Posterior vena cava (tissue), 2 donors: ENCODE measurements at places on chromosomes 2 and 18. TPM values are rescaled to one million over a fixed set of nuclear protein-coding genes. Genes with fewer than 3 reads are reported as not detected.

DNA sequence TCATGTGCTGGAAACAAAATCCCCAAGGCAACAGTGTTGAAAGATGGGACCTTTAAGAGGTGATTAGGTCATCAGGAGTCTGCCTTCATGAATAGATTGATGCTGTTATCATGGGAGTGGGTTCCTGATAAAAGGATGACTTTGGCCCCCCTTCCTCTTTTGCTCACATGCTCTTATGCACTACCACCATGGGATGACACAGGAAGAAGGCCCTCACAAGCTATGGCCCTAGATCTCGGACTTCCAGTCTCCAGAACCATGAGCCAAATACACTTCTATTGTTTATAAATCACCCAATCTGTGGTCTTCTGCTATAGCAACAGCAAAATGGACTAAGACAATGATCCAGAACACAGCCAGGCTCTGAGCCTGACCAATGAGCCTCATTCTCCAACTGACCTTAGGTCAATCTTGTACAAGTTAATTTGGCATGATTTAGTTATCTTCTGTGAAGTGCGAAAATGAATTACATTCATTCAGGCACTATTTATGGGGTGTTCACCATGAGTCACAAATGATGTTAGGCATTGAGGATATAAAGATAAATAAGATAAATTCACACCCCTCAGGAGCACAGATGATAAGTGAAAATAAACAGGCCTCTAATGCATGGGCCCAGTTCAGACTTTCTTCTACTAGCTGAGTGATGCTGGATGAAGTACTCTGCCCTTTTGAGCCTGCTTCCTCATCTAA, 37.7 kb upstream of the NT5C1B start:
- no peak for DNase-seq

GRCh38 chr2:12303181-12304030, 413.3 kb upstream of the TRIB2 start:
- DNase-seq = no peak

DNA sequence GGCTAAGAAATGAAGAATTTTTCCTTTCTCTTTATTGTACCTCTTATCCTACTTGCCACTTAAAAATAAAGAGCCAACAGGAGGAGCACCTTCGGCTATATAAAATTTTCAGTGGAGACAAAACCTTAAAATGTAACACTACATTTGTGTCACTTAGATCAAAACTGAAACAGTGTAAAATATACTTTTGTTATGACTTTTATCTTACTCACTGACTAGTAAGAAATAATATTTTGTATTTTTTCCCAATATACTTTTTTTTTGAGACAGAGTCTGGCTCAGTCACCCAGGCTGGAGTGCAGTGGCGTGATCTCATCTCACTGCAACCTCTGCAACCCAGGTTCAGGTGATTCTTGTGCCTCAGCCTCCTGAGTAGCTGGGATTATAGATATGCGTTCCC, 28.3 kb downstream of the KCNJ13 start:
- no peak for DNase-seq

DNA sequence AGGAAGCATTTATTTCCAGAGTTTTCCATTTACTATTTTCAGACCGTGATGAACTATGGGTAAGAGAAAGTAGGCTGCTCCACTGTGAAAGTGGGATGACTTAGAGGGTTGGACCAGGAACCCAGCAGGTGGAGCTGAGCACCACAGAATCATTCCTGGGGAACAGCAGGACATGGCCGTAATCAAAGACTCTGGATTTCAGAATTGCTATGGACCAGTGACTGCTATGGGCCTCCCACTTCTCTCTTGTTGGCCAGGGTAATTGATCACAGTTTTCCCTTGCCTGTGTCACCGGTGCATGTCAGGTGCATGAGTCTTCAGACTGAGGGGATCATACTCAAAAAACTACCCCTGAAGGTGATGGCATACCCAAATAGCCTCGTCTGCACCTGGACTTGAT, 90.6 kb upstream of the GPC1 start:
- DNase-seq = peak; percentile 14

GRCh38 chr18:40437517-40437916, 1517.5 kb upstream of the PIK3C3 start:
- DNase-seq = no peak

DNA sequence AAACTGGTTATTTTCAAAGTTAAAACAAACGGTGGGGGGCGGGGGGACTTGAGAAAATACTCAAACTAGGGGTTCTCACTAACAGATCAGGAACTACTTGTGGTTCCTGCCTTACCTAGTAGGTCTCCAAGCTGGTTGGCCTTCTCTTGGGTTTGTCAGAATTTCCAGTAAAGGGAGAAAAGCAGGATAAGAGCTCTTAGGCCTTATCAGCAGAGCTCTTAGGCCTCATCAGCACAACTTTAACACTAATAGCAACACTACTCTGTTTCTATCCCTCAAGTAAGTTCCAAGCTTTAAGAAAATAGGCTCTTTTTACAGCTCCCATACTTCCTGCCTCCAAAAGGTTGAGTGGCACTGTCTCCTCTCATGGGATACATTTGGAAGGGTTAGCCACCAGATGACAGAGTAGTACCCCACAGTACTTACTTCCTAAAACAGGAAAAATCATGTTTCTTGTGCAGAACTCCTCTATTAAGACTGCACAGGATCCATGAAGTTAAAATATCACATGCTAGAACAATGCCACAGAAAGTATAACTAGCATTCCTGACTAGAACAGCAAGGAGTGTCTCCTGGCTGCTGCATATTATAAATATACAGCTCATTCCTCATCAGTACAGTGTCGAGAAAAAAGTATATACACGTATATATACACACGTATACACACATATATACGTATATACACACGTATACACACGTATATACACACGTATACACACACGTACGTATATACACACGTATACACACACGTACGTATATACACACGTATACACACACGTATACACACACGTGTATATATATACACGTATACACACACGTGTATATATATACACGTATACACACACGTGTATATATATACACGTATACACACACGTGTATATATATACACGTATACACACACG, 6.1 kb downstream of the FBXO11 start:
- DNase-seq = no peak

DNA sequence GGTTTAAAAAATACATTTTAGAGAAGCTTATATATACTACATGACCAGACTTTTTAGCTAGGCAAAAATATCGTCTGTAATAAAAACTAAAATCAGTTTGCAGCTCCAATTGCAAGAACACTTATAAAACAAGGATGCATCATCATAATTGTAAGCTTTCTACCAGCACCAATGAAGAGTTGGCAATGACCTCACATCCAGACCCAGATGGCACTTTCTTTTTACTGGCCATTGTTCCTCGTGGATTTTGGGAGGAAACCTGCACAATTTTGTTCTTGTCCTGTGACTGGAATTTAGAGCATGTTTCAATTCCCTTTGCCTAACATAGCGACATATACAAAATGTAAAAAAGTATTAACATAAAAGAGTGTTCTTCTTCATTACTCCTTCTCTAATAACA, 174.3 kb downstream of the ZNF521 start:
- no peak for DNase-seq

DNA sequence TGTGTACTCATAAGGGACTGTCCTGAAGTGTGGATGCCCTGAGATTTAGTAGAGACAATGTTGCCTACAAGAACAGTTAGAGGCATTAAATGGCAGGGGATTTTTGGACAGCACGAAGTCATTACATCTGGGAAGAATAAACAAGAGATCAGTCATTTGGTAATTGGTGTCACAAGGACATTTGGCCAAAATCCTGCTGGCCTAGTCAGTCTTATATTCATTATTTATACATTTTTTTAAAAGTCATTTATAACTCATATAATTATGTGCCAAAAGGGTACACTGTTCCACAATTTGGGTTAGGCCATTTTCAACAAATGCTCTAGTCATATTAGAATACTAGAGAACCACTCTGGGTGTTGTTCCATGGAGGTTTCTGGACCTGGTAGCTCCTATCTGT, 104.7 kb downstream of the LRATD1 start:
- DNase-seq = no peak

- DNase-seq = peak; percentile 90
Observed at GRCh38 chr2:120312860-120313694, 32.9 kb upstream of the INHBB start.

DNA sequence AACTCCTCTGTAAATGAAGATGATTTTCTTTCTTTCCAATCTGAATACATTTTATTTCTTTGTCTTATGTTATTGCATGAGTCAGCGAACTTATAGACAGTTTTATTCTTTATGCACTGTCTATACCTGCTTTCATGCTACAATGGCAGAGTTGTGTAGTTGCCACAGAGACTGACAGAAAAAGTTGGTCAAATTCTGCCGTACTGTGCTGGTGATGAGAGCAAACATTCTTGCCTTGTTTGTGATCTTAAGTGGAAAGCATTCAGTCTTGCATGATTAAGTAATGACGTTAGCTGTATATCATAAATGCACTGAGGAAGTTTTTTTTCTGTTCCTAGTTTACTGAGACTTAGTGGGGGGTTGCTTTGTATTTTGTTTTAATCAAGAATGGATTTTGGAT, 32.9 kb downstream of the ZC3H15 start:
- no peak for DNase-seq

- DNase-seq = no peak
Observed at GRCh38 chr18:64233851-64234250, 85.0 kb upstream of the LINC00305 start.

DNA sequence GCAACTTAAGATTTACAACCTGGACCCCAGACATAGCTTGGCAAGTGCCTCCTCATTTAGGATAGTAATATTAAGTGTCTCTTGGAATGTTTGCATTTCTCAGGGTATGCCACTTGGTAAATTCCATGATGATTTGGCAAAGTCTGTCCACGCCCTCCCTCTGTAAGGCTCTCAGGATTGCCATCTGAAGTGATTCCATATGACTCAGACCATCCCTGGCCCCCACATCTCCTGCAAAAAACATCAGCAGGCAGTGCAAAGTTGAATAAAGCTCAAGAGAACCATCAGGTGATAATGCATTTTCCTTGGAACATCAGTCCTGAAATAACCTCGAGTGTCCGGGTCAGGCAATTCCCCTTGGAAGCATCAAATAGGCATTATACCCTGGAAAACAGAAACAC, 27.1 kb upstream of the PIEZO2 start:
- no peak for DNase-seq

- DNase-seq = peak; percentile 99
Observed at GRCh38 chr2:26785431-26786206, at the start of gene CENPA. Gene CENPA (plus strand): TSS chr2:26786056. CDS start chr2:26786197, 141 bp downstream.

DNA sequence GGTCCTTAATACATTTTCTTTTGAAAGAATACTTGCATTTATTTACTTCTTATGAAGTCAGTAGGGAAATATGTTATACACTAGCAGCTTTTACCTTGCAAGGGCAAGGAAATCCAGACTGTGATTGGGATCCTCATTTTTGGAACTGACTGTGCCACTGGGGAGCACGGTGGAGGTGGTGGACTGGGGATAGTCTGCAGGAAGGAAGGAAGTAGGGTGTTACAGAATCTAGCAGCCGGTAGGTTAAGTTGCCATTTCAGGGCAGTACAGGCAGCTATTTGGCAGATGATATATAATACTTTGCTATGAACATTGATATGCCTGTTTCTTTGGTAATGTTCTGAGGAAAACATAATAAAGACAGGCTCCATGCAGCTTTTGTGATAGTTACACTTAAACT, 238.3 kb downstream of the PHLPP1 start:
- DNase-seq = no peak

GRCh38 chr2:143553261-143553660, 424.0 kb downstream of the ARHGAP15 start:
- DNase-seq = no peak

GRCh38 chr18:27483276-27483675, 298.2 kb upstream of the CHST9 start:
- DNase-seq = no peak

DNA sequence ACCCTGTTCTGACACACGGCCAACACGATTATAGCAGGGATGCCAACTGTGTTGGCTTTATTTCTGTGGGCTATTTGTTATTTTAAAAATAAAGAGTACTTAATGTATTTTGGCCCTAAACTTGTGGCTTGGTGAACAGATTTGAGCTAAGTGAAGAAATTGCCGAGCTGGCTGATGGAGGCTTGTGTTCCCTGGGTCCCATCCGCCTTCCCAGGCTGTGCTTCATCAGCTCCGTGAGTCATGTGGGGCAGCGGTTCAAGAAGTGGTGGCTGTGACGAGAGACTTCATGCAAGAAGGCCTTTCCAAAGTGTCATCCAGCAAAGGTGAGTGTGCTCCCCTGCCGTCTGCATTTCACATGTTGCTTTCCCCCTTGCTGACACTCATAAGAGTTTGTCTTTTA, 73.6 kb upstream of the NCK2 start:
- DNase-seq = peak; percentile 83

DNA sequence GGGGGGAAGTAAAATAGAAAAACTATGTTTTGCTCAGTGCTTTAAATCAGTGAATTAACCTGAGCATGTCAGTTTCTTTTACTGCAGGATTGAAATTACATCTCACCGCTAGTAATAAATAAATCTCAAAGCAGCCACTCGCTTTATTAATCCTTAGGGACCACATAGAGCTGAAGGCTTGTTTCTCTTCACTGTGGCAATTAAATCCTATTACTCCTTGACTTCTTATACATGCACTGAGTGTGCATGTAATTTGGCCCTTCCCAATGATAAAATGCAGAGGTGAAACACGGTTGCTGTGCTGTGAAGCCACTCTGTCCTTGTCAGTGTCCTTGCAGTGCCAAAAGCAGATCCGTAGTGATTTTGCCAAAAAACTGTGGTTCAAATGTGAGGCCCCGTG, 77.1 kb upstream of the RBM44 start:
- DNase-seq = no peak

DNA sequence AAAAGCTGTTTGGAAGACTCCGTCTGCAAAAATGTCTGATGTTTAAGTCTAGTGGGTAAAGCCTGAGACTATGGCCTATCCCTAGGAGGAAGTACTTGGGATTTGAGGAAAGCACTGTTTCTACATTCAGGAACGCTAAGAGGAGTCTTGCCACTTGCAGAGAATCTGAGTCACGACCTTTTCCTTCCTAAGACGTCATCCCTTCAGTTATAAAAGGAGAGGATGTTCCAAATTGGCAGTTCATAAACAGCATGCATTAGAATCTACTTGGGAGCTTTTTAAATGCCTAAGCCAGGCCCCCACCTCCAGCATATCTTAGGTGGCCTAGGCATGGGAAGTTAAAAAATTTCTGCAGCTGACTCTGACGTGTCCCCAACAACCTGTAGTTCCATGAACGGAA, 125.9 kb downstream of the TTC32 start:
- DNase-seq = no peak

GRCh38 chr2:167980439-167980838, 267.0 kb downstream of the STK39 start:
- no peak for DNase-seq

- DNase-seq = no peak
Observed at GRCh38 chr2:190670182-190670946, 21.5 kb downstream of the NAB1 start.

The AQP4 gene
- total RNA-seq = not detected

The GAREM2 gene
- 6.3 TPM for total RNA-seq

The SLC9A2 gene
- not detected for total RNA-seq

The MRPL53 gene
- 53.2 TPM for total RNA-seq

The UGT1A8 gene
- total RNA-seq = not detected

The AQP12A gene
- total RNA-seq = not detected

The OTX1 gene
- not detected for total RNA-seq

The CAPN13 gene
- not detected for total RNA-seq

The CDKL4 gene
- 0.46 TPM for total RNA-seq

The MREG gene
- 0.67 TPM for total RNA-seq

The SCRN3 gene
- total RNA-seq = 19.3 TPM

The SPHKAP gene
- not detected for total RNA-seq

The GALNT3 gene
- 1.1 TPM for total RNA-seq

The MYCN gene
- 0.88 TPM for total RNA-seq
